ENCODE measurements at places on chromosomes 5 and 9.

GRCh38 chr9:84170521-84171141 lies 169.9 kb downstream of the SLC28A3 start:
- no peak for DNase-seq

DNA sequence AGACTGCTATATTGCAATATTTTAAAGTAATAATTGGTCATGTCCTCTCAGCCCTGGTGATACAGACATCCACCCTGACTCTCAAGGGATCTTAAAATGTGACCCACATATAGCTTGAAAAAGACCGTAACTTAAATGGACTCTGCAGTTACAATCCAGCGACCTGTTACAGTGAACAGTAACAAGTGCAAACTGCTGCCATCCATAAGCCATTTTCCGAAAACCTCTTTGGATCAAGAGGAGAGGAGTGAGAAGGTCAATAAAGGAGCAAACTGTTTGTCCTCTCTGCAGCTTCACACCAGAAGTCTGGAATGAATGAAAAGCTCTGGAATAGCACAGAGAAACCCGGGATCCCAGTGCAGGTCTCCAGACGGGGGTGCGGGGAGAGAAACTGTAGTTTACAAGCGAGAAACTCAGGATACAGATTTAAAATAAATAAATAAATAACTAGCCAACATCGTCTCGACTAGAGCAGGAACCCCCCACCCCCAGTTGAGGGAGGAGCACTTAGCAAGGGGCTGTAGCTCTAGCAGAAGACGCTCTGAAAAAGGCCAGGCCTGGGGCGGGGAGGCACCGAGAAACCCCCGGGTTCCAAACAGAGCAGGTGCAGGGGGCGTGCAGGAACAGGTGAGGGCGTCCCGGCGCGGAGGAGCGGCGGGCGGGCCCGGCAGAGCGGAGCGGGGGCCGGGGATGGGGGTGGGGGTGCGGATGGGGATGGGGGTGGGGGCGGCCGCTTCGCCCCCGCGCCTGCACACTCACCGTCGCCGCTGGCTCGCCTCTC lies 572 bp downstream of the ZDHHC21 start:
- no peak for DNase-seq

DNA sequence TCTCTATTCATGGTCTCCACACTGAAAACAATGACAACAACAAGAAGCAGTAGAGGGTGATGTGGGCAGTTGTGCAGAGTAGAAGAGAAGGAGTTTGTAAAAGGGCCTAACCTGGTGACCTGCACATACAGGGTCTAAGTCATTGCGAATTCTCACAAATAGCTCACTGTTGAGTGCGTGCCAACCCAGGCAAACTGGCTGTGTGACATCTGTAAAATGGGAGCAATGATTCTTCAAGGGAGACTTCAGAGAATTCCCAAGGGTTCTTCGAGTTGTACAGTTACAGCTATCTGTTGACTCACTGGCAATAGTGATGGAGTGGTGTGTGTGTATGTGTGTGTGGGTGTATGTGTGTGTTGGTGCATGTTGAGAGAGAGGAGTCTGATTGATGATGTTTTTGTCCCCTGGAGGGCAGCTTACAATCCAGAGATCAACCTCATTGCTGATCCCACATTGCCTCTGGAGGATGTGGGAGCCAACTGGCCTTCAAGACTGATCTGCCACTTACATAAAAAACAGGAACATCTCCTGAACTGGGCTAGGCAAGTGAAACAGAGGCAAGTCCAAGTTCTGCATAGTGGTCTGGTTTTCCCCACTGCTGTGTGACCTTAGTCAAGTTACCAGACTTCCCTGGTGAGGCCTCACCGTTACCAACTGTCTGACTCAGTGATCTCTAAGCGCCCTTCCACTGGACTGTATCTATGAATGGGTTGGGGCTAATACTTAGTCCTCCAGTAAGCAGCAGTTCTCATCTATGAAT lies 3.2 kb downstream of the FAT2 start:
- no peak for DNase-seq

- no peak for DNase-seq
These were observed 30.0 kb downstream of the GOLM1 start for GRCh38 chr9:86069206-86069869.

DNA sequence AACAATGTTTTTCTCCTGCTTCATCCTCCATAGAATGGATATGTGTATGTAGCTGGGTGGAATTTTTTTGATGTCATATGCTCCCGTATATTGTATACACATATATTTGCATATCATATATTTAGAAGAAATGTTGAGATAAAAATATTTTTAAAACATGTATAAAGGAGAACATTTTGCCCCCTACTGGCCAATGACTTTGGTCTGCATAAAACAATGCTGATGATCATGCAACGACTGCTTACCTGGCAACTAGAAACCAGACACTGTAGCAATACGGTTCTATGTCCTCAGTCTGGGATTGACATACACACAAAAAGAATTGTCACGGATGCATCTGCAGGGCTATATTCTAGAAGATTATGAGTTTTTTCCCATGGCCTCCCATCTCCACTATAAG lies 503.6 kb downstream of the ELAVL2 start:
- no peak for DNase-seq

DNA sequence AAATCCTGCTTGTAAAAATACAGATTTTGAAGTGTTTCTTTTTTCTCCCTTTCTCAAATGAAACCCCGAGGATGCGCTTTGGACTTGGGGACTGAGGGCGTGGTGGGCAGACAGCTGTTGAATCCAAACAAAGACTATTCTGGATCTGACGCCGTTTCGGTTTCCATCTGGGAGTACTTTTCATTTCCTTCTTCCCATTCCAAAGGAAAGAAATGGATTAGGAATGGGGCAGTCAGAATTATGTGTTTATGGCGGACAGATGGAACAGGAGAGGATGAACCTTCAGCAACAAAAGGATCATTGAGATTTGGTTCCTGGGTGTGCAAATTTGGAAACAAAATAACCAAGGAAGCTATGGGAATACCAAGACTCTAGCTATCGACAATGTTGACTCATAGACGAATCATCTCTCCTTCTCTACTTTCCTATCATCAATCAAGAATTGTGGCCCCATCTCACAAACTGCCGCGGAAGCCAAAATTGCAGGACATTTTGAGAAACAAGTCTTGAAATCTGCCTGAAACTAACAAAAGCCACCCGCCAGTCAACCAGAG lies 300.6 kb downstream of the PARP8 start:
- DNase-seq = no peak

DNA sequence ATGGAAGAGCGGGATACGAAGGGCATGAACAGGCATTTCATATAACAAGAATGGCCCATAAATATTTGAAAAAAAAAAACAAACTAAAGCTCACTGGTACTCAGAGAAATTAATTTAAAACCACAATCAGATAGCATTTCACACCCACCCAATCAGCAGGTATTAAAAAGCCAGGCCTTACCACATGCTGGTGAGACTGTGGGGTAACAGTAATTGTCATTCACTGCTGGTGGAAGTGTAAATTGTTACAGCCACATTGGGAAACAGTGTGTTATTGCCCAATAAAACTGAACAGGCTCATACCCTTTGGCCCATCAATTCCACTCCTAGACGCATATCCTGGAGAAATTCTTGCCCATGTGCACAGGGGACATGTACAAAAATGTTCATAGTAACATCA lies 66.0 kb downstream of the PLAC8L1 start:
- no peak for DNase-seq

GRCh38 chr5:172549696-172550095 lies 91.4 kb upstream of the NEURL1B start:
- no peak for DNase-seq

DNA sequence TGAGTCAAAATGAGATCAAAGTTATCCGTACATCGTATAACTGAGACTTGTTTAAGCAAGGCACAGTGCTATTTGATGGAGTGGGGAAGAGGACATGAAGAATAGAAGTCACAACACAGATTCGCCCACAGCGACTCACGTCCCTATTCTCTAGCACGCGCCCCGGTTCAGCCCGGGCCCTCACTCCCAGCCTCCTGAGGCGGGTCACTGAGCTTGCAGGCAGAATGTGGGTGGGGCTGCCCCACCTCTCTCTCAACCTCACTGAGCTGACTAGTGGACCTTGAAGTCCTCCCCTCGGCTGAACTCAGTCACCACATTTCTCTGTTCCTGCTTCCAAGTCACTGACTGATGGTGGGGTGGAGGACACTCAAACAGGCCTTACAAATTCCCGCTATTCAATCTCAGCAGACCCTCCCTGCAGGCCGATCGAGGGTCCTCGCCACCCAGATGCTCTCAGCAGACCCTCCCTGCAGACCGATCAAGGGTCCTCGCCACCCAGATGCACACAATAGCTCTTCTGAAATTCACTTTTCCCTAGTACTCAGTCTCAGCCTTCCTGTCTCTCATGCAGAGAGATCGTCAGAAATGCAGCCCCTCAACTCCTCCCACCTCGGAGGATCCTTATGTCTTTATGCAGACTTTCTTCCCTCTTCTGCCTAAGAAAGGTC lies 12.9 kb downstream of the GLDC start:
- DNase-seq = no peak

DNA sequence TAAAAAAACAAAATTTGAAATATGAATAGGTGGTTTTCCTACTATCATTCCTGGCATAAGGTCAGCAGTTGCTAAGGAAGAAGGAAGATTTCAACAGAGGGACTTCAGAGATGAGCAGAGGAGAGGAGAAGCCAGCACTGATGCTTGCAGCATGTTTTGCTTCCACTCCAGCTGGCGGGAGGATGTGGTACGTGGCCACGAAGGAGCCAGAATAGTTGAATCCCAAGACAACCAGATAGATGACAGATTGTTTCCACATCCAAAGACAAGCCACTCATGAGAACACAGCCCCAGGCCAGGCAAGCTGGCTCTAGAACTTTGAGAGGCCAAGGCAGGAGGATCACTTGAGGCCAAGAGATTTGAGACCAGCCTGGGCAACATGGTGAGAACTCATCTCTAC lies 15.1 kb downstream of the TIMD4 start:
- no peak for DNase-seq

DNA sequence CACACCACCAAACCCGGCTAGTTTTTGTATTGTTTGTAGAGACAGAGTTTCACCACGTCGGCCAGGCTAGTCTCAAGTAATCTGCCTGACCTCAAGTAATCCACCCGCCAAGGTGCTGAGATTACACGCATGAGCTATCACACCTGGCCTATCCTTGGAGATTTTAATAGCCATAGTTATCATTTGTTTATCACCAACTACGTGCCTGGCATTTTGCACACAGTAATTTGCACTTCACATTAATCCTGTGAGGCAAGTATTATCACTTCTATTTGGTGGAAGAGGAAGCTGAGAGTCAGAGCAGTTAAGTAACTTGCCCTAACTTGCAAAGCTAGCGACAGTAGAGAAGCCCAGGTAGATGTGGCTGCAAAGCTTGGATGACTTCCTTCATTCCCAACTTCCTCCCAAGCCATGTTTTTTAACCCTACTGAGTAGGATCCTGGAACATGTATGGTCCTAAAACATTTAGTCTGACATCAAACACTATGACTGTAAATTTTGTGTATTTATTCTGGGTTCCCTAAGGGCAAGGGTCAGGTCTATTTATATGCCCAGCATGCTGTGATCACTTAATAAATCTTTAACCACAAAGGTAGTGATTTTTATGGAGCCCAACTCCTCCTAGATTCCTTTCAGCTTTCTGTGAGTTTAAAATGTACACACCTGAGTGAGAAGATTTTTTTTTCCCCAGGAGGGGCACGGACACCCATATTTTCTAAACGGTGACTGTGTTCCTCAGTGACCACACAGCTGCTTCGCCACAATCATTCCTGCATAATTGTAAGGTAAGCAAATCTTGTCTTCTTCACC lies 100.2 kb upstream of the RAI14 start:
- no peak for DNase-seq

DNA sequence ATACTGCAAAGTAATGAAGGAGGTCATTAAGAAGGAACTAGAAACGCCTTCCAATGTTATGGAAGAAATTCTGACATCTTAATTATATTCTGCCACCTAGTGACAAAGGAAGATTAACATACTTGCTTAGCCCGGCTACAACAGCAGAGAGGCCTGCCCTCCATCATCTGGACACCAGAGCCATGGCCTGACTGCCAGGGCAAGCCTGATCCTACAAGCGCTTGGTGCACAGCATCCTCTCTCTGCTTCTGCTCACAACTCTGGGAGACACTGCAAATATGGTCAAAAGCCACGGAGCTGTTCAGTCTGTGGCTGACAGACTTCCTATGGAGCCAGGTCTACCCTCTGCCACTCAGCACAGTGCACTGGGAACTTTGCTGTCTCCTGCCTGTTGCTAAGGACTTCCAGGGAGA lies 87.3 kb upstream of the SLC44A1 start:
- peak; percentile 32 for DNase-seq

- DNase-seq = no peak
These were observed 511.1 kb downstream of the HTR1A start for GRCh38 chr5:63451188-63451587.

GRCh38 chr9:37437010-37437409 lies 14.5 kb downstream of the GRHPR start:
- DNase-seq = no peak

GRCh38 chr9:86921151-86921923 lies 26.0 kb downstream of the GAS1 start:
- no peak for DNase-seq

DNA sequence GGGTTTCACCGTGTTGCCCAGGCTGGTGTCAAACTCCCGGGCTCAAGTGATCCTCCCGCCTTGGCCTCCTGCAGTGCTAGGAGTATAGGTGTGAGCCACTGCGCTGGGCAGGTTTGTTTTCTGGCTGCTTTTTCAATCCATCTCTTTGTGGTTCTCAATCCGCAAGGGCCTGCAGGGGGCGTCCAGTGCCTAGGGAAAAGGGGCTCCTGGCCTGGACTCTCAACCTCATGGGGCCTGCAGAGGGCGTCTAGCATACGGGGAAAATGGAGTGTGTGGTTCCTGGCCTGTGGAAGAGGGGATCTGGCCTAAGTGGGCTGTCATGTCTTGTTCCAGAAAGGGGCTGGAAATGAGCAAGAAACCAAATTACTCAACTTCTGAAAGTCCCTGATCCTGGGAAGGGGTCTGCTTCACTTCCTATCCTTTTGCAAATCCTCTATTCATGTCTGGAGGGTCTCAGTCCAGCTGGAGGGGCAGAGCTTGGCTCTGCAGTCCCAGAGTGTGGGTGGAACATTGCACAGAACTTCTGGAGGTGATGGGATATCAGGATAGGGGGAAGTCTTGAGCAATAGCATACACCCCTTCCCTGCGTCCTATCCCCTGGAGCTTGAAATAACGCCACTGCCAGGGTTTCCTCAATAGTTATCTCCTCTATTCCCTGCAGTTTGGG lies 12.7 kb upstream of the CCL27 start:
- DNase-seq = peak; percentile 52

- no peak for DNase-seq
These were observed 49.8 kb downstream of the DBH start for GRCh38 chr9:133685653-133686609.

- no peak for DNase-seq
These were observed 15.8 kb upstream of the TRAF1 start for GRCh38 chr9:120942186-120943001.

GRCh38 chr9:114184866-114185265 lies 29.5 kb downstream of the COL27A1 start:
- no peak for DNase-seq

DNA sequence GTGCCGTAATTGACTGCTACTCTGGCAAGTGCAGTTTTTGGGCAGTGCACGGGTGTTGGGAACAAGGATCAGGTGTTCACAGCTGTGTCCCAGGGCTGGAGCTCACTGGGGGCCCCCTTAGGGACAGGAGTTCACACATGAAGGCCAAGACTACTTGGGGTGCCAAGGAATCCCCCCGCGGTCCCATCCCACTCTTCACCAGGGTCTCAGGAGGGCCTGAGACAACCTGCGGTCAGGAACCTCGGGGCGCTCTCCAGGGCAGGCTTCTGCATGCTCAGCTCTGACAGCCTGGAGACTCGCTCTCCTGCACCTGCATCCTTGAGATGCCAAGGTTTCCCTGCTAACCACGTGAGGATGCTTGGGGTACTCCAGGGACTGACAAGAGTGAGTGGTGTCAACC lies 2.3 kb upstream of the MAN1B1 start:
- no peak for DNase-seq

Measured in activated CD4-positive, alpha-beta T cell treated with anti-CD3 and anti-CD28 coated beads, Interleukin-2, Interleukin-4, amounts not matched to agents 100 ng/mL and 50 ng/mL, durations not matched to agents 16 hours and 8 hours (primary cell).